ENCODE measurements at places on chromosomes 11 and 22.

- DNase-seq: no peak
Observed at GRCh38 chr22:36125994-36126531, 34.5 kb downstream of the APOL3 start.

- DNase-seq: no peak
Observed at GRCh38 chr11:125170001-125170509, 5.5 kb downstream of the PKNOX2 start.

- DNase-seq: no peak
Observed at GRCh38 chr11:133815636-133816035, 29.7 kb downstream of the SPATA19 start.

- no peak for DNase-seq
Observed at GRCh38 chr11:31827455-31828206, 16.5 kb upstream of the PAX6 start.

DNA sequence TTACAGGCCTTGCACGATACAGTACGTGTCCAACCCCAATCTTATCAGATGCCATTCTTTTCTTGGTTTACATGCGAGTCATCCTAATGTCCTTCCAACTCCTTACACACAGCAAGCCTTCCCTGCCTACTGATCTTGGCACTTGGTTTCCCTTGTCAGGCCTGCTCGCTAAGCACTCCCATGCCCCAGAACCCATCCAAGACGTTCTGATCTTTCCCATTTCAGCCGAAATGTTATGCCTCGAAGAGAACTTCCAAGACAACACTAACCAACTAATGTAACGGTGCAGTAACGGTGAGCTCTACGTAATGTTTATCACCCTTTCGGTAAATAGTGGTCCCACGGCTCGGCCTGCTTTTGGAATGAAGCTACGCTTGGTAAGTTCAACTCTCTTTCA lies 521 bp downstream of the PES1 start:
- no peak for DNase-seq

DNA sequence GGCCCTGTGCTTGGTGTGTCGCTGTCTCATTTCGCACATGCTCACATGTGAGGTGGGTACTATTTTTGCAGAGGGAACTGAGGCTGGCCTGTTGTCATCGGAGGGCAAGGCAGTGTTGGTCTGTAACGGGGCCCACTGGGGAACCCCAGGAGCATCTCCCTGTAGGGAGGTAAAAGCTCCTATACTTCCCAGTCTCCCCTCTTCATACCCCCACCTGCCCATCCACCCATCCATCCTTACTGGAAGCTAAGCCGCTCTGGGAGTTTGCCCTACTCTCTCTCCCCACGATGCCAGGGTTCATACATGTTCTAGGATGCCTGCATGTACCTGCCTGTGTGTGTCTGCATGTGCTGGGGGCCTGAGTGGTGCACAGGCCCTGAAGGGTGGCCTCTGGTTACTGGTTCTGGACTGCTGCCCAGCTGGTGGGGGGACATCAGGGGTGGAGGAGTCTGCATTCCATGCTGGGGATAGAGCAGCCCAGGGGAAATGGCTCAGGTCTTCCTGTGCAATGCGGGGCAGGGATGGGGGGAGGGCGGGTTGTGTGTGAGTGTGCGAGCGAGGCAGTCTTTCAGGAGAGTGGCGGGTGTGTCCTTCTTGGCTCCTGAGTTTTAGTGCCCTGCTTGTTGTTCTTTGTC lies 77.7 kb downstream of the PKNOX2 start:
- DNase-seq: no peak

DNA sequence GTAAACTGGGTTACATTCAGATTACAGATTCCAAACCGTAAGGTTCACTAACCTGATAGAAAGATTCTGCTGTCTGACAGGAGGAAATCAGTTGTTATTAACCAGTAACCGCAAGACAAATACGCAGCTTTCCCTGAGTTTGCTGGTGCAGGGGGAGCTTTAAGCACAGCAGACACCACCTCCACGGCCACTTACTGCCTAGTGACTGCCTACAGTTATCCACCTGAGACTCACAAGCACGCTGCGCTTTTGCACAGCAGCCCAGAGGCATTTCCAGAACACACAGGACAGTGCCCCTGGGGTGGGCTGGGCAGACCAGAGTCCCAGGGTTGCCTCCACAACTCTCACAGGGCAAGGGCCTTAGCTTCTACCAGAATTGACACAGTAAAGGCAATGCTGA lies 90.9 kb downstream of the CTTN start:
- DNase-seq: no peak

DNA sequence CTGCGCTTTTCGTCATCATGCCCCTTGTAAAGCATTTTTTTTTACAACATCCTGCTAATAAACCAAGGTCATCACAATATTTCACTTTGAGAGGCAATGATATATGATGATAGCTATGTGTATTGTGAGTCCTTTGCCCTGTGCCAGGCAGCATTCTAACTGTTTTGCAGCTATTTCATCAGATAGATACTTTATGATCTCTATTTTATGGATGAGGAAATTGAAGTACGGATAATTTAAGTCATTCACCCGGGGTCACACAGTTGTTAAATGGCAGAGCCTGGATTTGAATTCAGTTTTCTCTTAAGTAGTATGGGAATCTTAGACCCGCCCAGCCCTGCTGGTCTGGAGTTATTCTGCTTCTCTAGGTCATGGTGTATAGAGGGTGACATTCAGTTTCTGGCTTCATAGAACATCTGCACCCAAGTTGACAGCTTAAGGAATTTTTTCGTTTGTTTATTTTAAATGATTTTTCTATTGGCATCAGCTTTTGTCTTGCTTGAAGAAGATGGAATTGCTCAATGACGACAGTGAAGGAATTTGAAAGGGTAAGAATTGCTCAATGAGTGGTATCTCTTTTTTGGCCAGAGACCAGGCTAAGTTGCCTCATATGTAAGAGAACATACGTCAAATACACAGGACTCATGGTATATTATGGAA lies 926 bp downstream of the PRR5L start:
- DNase-seq: no peak

- no peak for DNase-seq
Observed at GRCh38 chr22:22226448-22227187, 18.0 kb upstream of the VPREB1 start.

DNA sequence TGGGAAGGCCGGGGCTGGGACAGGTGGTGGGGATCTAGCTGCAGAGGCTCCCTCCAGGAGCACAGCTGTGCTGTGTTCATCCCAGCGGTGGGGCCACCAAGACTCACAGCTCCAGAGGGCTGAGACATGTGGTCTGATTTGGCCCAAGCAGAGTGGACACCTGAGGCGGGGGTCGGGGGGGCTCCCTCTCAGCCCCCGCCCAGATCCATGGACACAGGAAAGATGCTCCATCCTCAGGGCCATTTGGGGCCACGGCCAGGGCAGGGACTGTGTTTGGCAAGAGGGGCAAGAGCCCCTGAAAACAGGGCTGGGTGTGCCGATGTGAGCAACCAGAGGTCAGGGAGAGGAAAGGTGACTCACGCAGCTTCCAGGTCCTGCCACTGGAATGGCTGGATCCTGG lies 219.4 kb downstream of the BRD1 start:
- no peak for DNase-seq

DNA sequence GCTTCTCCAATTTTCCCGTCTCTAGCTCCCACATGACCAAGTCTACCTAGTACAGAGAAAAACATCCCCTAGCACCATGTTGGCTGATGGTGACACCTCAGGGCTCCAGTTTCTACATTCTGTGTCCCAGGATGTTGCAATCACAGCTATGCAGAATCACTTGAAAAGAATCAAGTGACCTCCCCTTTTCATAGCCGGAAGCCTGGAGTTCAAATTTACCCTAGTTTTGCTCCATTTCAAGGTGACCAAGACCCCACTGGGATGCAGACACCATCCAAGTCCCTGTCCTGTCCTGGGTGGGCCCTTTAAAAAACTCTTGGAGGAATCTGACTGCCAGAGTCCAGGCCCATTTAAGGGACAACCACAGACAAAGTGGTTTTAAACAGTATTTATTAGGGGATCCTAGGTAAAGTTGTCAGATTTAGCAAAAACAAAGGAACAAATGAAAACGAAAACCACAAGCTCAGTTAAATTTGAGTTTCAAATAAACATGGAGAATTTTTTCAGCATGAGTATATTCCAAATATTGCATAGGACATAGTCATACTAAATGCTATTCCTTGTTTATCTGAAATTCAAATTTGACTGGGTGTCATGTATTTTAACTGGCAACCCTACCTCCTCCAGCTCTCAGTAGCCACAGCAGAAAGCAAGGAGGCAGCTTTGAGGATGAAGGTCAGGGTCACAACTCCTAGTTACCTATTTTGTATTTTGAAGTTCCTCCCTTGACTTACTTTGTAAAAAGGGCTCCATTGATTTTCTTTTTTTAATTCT lies 52.4 kb downstream of the MIAT start:
- no peak for DNase-seq

DNA sequence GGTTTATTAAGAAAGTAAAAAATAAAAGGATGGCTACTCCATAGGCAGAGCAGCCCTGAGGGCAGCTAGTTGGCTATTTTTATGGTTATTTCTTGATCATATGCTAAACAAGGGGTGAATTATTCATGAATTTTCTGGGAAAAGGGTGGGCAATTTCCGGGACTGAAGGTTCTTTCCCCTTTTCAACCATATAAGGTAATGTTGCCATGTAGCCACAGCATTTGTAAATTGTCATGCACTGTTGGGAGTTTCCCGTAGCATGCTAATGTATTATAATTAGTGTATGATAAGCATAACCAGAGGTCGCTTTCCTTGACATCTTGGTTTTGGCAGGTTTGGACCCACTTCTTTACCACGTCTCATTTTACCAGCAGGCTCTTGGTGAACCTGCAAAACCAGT lies 610.4 kb upstream of the B3GAT1 start:
- no peak for DNase-seq

DNA sequence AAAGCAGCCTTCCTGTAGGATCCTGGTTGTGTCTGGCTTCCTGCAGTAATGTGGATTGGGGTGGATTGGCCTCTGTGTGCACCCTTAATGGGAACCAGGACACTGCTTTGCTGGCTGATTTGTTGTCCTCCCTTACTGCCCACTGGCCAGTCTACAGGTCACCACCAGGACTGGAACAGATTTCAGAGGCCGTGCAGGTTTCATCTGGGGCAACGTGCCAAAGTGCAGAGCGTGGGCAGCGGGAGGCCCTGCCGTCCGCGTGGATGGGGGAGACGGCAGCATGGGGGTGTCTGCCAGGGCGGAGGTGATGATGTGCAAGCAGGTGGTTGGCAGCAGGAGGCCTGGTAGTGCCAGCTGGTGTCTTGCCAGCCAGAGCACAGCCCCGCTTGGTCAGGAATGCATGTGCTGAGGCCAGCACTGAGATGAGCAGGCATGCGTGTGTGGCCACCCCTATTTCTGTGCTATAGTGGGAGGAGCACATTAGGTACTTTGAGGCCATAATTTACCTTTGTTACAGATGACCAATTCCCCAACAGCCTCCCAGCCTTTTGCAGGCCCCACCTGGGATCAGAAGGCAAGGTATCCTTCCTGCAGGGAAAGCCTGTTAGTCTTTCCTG lies 24.3 kb downstream of the BCR start:
- no peak for DNase-seq

DNA sequence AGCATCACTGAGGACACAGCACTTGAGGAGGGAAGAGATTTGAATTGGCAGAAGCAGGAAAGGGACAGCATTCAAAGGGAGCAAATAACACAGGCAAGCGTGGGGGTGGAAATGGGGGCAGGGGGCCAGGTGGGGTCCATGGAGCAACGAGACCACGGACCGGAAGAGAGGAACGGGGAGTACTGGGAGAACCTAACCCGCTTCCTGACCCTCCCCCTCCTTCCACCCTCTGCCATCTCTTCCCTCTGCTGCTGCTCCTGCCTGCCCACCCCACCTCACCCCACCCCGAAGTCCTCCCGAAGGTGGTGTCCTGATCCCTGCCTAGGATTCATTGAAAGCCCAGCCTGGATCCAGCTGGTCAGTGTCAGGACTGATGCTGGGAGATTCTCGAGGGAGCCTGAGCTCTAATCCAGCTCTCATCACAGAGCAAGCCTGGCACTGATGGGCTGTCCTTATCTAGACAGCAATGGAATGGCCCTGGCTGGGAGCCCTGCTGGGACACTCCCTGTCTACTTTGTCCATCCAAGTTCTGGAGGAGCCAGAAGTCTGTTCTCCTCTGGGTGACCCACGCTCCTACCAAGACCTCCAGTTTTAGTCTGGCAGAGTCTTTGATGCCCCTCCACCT lies 105.0 kb downstream of the TRIM29 start:
- no peak for DNase-seq

- no peak for DNase-seq
Observed at GRCh38 chr22:26922806-26923205, 265.4 kb downstream of the MIAT start.

GRCh38 chr11:77267962-77268361 lies 33.5 kb downstream of the GDPD4 start:
- no peak for DNase-seq

- DNase-seq: no peak
Observed at GRCh38 chr11:72195518-72196270, 3.8 kb downstream of the FOLR1 start.

DNA sequence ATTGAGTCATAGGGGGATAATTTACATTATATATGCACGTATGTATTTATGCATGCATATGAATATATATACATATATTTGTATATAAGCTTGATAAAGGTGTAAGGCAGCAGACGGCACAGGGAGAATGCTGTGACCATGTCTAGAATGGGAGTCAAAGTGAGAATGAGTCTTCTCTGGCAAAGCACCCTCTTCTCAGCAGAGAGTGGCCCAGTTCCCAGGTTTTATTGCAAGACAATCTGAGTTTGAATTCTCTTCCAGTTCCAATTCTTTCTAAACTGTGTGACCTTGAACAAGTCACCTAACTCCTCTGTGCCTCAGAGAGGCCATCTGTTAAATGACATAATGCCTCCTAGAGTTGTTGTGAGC lies 13.8 kb downstream of the EHF start:
- DNase-seq: no peak

- DNase-seq: no peak
Observed at GRCh38 chr11:8266246-8267241, 2.9 kb upstream of the LMO1 start.

DNA sequence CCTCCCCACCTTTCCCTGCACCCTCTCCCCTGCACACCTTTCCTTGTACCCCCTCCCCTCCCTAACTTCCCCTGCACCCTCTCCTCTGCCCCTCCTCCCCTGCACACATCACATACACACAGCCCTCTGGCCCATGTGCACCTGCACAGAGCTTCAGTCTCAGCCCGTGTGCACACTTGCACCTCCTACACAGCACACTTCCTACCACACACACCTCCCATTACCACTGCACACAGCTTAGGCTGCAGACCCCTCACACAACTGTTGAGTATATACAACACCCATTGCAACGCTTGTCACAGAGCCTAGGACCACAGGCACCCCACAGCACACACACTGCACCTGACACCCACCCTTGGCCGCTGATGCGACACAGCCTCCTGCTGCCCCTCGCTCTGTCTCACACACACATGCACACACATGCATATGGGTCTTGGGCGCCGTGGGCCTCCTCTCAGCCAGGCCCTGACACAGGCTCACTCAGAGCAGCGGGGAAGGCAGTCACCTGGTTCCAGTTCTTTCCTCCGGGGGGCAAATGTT lies 411 bp downstream of the SIGIRR start:
- DNase-seq: no peak

GRCh38 chr11:94926271-94926625 lies 47.1 kb downstream of the CWC15 start:
- DNase-seq: no peak

- DNase-seq: no peak
Observed at GRCh38 chr11:47326198-47326597, 26.3 kb downstream of the MYBPC3 start.

- no peak for DNase-seq
Observed at GRCh38 chr11:1573903-1574237, 1.8 kb upstream of the DUSP8 start.

- DNase-seq: no peak
Observed at GRCh38 chr11:1397146-1397861, 7.6 kb downstream of the BRSK2 start.

- no peak for DNase-seq
Observed at GRCh38 chr11:10973416-10973815, 115.6 kb upstream of the ZBED5 start.

Data from central memory CD4-positive, alpha-beta T cell (primary cell).